ENCODE measurements at places on chromosomes 7 and 10. TPM values are rescaled to one million over a fixed set of nuclear protein-coding genes. Genes with fewer than 3 reads are reported as not detected.

The DBNL gene
- total RNA-seq, result 41.2 TPM

The OR2A7 gene
- not detected for total RNA-seq

The ZNF800 gene
- total RNA-seq, result 14.1 TPM

The DYDC2 gene
- total RNA-seq, result not detected

The DLG5 gene
- total RNA-seq, result 14.1 TPM

The SH2D4B gene
- total RNA-seq, result under 0.01 TPM

The HTRA1 gene
- total RNA-seq, result 69.9 TPM

The SLC16A9 gene
- 3.1 TPM for total RNA-seq

The SPDYE3 gene
- not detected for total RNA-seq

The MSMB gene
- not detected for total RNA-seq

The CUBN gene
- total RNA-seq, result 4.2 TPM

The CHAT gene
- not detected for total RNA-seq

The FAM25A gene
- total RNA-seq, result not detected
